Activated effector memory CD4-positive, alpha-beta T cell treated with anti-CD3 and anti-CD28 coated beads, Interleukin-2, amount 50 U/mL, for 16 hours (primary cell): ENCODE measurements at places on chromosomes 13 and 19.

DNA sequence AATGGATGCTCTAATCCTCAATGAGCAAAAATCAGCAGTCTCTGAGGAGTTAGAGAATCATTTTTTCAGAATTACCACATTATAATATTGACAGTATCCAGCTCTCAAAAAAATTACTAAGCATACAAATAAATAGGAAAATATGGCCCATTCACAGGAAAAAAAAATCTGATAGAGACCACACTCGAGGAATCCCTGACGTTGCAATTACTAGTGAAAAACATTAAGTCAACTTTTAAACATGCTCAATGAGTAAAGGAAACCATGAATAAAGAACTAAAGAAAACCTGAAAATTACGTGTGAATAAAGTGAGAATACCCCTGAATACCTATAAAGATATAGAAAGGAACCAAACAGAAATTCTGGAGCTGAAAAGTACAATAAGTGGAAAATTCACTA, 38.7 kb upstream of the ZNF780A start:
- DNase-seq: no peak

- DNase-seq: peak; percentile 75
Observed at GRCh38 chr19:38655148-38655824, 7.8 kb downstream of the ACTN4 start.

- DNase-seq: no peak
Observed at GRCh38 chr13:83440465-83440864, 441.8 kb downstream of the SLITRK1 start.

GRCh38 chr19:7272856-7273578, 21.2 kb downstream of the INSR start:
- DNase-seq: no peak

DNA sequence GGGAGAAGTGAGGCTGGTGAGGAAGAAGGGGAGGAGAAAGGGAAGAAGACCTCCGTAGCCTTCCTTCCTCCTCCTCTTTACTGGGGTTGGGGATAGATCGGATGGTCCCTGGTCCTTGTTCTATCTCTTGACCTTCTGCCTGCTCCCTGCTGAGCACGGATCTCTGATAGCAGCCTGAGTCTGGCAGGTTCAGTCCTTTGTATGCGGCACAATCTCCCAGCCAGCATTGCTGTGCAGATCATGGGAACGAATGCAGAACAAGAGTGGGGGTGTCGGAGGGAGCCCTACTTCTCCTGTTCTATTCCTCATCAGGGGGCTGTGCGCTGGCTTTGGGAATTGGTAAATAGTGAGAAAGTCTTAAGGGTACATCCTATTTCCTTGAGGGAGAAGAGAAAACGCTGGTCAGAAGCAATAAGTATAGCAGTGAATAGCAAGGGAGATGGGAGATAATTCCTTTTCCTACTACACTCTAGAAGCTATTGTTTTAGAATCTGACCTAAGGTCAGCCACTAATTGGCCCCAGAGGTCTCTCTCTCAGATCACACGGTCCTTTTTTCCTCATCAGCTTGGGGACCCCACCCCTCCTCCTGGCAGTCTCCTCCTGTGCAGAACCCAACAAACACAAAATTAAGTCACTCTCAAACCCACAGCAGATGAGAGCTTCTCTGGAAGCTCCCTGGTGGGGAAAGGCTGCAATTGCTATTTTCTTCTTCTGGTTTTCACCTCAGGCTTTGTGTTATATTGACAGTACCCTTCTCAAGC, 41.0 kb downstream of the KL start:
- no peak for DNase-seq

DNA sequence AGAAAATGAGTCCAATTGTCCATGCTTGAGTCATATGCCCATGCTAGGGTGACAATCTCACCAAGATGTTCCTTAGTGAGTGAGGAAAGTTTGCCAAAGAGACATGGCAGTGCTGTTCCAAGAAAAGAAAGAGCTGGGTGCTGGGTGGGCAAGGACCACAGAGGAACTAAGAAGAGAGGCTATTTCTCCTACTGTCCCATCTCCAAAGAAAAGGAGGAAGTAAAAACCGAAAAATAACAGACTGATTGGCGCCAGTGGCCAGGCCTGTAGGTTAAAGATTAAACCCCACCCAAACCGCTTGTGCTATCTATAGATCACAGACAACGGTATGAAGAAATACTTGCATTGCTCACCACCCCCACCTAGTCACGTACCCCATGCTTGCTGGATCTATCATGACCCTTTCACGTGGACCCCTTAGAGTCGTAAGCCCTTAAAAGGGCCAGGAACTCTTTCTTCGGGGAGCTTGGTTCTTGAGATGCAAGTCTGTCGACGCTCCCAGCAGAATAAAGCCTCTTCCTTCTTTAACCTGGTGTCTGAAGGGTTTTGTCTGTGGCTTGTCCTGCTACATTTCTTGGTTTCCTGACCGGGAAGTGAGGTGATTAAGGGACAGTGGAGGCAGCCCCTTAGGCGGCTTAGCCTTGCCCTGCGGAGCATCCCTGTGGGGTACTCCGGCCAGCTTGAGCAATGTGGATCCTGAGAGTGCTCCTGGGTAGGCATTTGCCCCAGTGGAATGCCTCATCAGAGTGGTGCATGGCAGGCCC, 606.5 kb downstream of the UQCRFS1 start:
- DNase-seq: no peak

DNA sequence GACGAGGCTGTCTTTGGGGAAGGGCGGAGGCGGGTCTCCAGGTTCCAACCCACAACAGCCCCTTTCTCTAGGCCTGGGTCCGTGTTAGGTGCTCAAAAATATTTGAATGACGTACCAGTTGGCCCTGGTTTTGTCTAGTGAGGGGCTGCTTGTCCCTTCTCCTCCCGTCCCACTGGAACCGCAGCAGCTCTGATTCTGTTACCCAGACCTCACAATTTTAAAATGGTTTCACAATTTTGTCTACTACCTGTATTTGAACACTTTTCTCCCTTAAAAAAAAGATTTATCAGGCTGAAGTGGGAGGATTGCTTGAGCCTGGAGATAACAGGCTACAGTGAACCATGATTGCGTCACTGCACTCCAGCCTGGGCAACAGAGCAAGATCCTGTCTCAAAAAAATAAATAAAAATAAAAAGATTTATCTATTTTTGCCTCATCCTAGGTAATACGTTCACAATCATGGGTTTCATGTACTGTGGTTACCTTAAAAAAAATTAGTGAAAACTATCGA, 1.3 kb upstream of the IRF2BP1 start:
- DNase-seq: no peak
